ENCODE measurements at places on chromosomes 2 and 18.

GRCh38 chr2:206555721-206556120, 86.6 kb upstream of the FAM237A start:
- DNase-seq: no peak

DNA sequence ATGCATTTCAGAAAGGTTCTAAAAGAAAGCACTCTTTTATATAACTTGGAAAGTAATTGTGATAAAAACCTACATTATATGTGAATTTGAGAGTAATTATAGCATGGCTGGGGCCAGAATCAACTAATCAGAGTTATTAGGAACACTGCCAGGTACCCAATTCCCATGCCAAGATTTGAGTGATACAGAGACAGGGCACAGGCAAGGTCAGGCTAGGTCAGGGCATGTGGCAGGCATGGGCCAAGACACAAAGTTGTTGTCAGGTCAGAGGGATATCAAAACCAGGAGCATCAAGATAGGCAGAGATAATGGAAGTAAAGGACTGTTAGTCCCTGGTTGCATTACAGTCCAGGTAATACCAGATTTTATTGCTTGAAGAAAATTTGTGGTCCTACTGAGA, 87.4 kb downstream of the MYO3B start:
- DNase-seq: no peak

DNA sequence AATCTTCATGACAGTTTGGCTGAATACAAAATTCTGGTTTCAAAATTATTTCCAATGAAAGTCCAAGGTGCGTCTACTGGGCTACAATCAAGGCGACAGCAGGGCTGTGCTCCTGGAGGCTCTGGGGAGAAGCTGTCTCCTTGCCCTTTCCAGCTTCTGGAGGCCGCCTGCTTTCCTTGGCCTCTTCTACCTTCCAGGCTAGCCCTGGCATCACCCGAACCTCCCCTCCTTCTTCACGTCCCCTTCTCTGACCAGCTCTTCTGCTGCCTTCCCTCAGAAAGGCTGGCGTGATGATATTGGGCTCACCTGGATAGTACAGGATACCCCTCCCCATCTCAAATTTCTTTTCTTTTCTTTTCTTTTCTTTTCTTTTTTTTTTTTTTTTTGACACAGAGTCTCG, 115.5 kb downstream of the KCNF1 start:
- no peak for DNase-seq

DNA sequence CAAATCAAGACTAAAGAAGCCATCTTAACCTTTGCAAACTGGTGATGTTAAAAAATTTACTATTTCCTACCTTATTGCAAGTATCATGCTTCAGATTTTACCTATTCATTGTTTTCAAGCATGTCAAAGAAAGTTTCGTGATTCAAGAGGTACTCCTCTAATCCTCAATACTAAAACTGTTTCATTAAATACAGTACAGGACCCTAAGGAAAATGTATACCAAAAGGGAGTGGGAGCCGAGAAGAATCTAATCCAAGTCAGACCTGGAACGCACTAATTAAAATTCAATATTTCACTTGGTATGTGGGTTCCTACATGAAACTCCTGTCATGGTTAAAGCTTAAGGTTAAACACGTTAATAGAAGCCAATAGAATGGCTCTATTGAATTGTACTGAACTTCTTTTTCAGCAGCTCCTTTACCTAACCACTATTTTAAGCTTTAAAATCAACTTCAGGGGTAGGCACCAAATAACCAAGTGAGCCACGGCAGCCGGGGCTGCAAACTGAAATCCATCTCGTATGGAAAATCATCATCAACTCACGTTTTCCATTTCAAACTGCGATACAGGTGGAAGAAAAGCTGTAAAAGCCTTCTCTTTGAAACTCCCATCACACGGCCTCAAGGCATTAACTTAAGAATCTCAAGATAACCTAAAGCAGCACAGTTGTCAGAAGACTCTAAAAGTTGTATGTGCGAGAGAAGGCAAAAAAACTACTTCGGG, 188.8 kb downstream of the ZEB2 start:
- DNase-seq: no peak

DNA sequence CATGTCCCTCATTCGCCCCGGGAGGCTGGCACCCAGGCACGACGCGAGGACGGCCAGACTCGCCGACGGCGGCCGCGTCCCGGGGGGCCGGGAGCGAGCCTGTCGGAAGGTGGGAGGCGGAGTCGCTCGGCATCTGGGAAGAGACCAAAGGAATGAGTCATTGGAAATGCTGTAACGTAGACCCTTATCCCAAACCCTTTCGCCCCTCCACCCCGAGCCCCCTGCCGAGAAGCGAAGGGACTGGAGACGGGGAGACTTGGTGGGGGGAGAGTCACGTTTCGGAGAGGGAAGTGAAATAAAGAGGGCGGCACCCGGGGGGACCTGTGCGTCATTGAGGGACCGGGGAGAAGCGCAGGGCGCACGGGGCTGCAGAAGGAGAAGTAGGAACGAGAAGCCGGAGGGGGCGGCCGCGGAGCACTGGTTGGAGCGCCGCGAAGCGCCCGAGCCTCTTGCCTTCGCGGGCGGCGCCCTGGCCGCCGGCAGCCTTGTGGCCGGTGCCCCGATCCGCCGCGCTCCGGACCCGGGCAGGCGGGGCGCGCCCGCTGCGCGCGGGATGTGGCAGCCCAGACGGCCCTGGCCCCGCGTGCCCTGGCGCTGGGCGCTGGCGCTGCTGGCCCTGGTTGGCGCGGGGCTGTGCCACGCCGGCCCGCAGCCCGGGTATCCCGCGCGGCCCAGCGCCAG, at the start of gene EMILIN2:
TSS of gene EMILIN2 (plus strand) at position 371 of the 681 bp plus-strand sequence. CDS start at position 554, 183 bp downstream.
- DNase-seq: no peak
